ENCODE measurements at places on chromosomes 2 and 18.
A peak's percentile ranks its signal among the peaks of the same experiment; 100 is the strongest.

- no peak for DNase-seq
Measured at GRCh38 chr2:134590679-134591078, 128.1 kb downstream of the TMEM163 start.

- no peak for DNase-seq
Measured at GRCh38 chr2:46499392-46499785, 20.0 kb downstream of the TMEM247 start.

GRCh38 chr2:130346741-130347066, 4.0 kb downstream of the IMP4 start:
- no peak for DNase-seq

GRCh38 chr2:29317801-29318485, 202.7 kb downstream of the CLIP4 start:
- DNase-seq = no peak

DNA sequence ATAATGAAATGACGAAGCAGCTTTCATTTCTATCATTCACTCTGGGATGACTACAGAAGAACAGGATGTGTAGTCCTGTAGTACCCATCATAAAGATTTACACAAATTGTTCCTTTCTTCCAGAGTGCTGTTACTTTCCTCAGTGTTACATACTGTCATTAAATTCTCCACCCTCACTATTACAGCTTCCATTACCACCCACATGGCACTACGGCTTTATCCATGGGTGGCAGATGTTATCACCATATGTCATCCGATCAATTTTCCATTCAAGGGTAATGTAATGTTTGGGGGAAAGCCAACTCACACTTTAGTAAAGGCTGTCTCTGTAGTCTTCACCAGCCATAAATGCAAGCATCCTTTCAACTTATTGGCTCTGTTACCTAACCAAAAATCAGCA, 7.1 kb upstream of the CSRNP3 start:
- DNase-seq = no peak

- peak; percentile 4 for DNase-seq
Measured at GRCh38 chr18:55199291-55199963, 240.2 kb upstream of the CCDC68 start.

GRCh38 chr2:27281855-27282559, at the start of gene TRIM54:
TSS of gene TRIM54 (plus strand) at chr2:27282429. CDS start at chr2:27282732, 303 bp downstream.
- DNase-seq = no peak

GRCh38 chr2:179773986-179774385, 87.4 kb downstream of the ZNF385B start:
- no peak for DNase-seq

- DNase-seq = no peak
Measured at GRCh38 chr2:16746833-16747232, 81.2 kb upstream of the CYRIA start.

DNA sequence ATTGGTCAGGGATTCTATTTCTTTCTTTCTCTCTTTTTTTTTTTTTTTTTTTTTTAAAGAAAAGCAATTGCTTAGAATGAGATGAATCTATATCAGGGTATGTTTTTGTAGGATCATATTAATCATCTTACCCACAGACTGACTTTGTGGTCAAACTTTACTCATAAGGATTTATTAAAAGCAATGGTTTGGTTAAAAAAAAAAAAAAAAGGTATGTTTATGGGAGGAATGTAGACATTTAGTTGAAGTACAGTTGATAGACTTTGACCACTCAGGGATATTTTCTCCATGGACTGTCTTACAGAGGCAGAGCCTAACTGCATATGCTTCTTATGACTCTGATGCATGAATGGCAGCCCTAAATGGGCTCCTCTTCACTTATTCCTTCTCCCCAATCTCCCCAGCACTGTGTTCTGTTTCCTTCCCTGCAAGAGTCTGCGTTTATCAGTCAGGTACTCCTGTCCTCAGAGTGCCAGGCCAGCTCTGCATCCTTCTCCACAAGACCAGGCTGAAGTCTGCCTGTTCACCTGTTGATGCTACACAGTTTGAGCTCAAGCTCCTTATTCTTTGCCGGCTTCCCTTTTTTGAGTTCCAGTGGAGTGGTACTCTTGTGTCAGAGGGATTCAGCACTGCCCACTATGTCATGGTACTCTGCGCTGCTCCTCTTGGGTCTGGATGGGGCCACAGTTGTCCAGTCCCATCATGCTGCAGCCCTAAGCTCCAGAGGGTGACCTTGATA, 24.3 kb downstream of the CRIM1 start:
- DNase-seq = no peak

GRCh38 chr2:30382995-30383394, 64.1 kb upstream of the LCLAT1 start:
- no peak for DNase-seq

All from GM03348 (cell line).